ENCODE measurements at places on chromosomes 5 and 9.
A peak's percentile ranks its signal among the peaks of the same experiment; 100 is the strongest.

DNA sequence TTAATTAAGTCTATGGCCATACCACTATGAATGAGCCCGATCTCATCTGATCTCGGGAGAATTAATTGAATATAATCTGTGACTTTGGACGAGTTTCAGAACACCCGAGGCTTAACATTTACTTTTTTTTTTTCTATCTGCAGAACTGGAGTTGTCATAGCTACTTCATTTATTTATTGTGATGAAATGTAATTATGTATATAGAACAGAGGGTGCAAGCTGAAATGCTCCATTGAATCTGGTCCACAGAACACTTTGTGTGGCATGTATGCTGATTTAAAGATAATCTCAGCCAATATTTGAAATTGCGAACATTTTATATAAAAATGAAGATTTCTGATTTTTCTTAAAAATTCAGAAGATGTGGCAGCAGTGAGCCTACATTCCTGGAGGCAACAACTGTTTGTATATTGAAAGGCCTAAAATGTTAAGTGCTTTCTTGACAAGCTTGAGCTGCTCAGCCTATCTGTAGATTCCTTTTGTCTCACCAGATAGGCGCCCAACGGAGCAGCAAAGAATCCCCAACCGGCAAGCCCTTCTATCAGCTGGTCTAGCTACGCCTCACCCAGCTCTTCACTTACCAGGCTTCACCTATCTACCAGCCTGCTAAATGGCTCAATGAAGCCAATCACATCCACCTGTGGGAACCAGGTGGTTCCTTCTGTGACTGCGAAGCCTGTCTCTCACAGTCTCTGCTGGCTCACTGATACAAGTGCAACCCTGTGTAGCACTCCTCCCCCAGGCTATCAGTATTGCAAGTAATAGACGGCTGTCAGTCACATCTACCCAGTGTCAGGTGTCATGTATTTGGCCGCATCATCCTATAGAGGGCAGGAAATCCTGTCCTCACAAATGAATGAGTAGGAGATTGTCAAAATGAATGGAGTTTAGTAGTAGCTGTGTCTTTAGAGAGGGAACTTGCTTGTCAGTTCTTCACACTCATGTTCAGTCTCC is 170.6 kb upstream of the MRPS30 start:
- no peak for DNase-seq

DNA sequence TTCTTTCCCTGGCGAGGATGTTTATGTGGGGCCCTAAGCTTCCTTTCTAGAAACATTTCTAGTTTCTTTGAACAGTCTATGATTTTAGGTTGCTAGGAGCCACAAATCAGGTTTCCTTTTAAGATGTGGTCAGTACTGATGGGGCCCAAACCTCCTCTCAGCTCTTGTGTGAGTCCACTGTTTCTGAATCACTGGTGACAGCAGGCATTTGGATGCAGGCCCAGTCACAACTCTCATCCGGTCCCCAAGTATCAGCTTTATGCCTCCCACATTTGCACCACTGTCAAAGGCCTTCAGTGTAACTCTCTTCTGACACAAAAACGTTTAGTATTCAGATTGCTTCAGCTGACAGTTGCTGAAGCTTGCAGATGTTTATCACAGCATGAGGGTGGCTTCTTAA is 7.8 kb downstream of the DMRT2 start:
- DNase-seq: no peak

DNA sequence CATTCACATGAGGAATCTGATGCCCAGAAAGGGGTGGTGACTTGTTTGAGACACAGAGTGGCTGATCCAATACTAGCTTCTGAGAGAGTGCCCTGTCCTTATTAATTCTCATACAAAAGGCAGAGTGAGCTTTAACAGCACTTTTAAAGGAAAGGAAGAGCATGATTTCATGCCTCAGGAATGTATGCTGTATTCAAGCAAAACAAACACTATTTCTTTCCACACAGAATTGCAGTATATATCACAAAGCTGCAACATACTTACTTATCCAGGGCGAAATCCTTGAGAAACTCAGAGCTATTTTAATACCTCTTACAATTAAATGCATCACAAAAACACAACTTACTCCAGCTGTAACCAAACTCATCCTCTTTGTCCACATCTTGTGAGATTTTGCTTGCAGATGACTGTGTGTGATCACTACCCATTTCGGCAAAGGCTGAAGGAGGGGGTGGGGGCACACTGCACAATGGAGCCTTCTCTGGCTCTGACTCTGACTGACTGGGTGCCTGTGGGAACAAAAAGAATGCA is 139.8 kb downstream of the MPDZ start:
- DNase-seq: peak; percentile 86

- no peak for DNase-seq
These were observed 157.6 kb upstream of the KLF4 start for GRCh38 chr9:107647141-107647540.

- DNase-seq: no peak
These were observed 36.7 kb upstream of the ASS1 start for GRCh38 chr9:130407916-130408663.

DNA sequence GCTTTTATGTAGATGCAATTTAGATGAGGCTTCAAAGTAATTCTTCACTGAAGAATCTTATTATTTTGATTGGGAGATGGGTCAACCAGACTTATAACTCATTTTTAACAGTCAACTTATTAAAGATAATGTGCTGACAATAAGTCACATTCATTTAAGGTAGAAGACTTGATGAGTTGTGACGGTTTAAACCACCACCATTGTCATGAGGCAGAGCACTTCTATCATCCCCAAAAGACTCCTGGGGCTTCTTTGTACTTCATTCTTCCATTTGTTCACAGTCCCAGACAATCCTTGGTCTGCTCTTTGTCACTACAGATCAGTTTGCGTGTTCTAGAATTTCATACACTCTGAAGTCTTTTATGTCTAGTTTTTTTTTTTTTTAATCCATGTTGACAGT is 346.1 kb downstream of the RASEF start:
- DNase-seq: no peak

- DNase-seq: no peak
These were observed 228.0 kb downstream of the TLE4 start for GRCh38 chr9:79799691-79800335.

DNA sequence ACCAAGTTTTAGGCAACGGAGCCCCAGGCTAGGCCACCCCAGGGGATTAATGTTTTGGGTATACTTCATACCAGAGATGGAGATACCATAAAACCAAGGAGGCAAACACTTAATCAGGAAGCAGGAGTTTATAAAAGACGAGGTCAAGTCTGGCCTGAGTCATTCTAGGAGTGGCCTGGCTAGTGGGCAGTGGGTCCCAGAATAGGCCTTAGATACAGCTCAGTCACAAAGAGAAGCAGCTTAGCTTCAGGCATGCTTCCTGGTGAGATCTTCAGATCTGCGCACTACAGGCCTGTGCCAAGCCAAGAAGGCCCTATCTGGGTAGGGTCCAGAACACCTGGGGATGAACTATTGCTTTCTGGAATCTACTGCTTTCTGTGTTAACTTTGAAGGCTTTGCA is 20.6 kb upstream of the NR5A1 start:
- peak; percentile 60 for DNase-seq

GRCh38 chr9:22535780-22536179 is 89.2 kb downstream of the DMRTA1 start:
- DNase-seq: no peak

- no peak for DNase-seq
These were observed 94.6 kb downstream of the SEMA6A start for GRCh38 chr5:116479776-116480675.

GRCh38 chr5:137286025-137286610 is 213.0 kb downstream of the SPOCK1 start:
- DNase-seq: no peak

GRCh38 chr9:111000202-111000601 is 38.1 kb downstream of the LPAR1 start:
- no peak for DNase-seq

- DNase-seq: no peak
These were observed 39.7 kb downstream of the TLE1 start for GRCh38 chr9:81649475-81650240.

GRCh38 chr9:27353474-27354229 is 56.7 kb upstream of the EQTN start:
- DNase-seq: no peak

GRCh38 chr5:131589510-131590348 is 45.3 kb downstream of the RAPGEF6 start:
- peak; percentile 80 for DNase-seq

DNA sequence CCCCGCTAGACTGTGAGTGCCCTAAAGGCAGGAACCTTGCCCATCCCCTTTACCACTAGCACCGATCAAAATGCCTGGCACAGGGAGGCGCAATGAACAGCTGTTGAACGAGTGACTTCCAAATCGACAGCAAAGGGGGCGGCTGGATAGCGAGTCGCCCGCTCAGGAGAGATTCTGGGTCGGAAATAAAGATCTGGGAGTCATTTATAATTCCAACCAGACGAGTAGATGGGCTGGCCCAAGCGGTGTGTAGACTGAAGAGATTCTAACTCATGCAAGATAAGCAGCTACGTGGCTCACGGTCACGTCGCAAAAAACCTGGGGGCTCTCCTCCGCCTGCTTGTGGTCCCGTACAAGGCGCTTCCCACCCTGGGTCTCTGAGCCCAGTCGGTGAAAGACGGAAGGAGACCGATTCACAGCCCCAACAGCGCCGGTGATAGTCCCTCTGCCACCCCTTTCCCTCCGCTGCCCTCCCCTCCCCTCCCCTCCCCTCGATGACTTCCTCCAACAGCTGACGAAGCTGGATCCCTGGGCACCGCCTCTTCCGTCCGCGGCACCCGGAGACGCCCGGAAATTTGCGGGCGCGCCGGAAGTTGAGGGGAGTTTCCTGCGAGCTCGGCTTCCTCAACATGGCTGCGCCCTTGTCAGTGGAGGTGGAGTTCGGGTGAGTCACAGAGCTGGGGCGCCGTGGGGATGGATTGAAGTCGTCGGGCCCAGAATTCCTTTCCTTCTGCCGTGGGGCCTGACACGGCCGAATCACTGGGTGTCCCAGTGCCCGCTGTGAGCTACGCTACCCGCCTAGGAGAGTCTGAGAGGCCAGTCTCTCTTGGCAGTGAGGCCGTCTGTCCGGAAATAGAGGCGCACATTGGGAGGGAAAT is at the start of gene URM1:
URM1 (plus strand) TSS at position 623 of the 878 bp plus-strand sequence; CDS start at position 630, 7 bp downstream.
- peak; percentile 98 for DNase-seq

- no peak for DNase-seq
These were observed 1783.5 kb upstream of the WWC1 start for GRCh38 chr5:166507810-166508425.

GRCh38 chr9:38112456-38112855 is 43.4 kb upstream of the SHB start:
- DNase-seq: no peak

GRCh38 chr9:112173489-112174221 is 1.4 kb downstream of the SUSD1 start:
- DNase-seq: no peak

- DNase-seq: no peak
These were observed 113.8 kb downstream of the ZNF462 start for GRCh38 chr9:106976772-106977171.

DNA sequence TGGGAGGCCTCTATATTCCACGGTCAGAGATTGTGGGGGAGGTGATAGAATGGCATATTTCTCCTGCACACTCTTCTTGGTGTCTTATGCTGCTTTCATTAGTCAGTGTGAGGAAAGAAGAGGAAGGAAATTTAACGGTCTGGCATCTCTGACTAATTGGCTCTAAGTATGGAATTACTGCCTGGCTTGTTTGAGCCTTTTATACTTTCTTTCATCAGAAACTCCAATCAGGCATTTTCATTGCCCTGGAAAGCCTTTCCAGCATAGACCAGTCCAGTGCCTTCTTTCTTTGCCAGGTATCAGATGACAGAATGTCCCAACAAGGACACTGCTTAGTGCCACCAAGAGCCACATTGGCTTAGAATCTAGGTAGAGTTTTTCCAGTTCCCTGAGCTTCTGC is 30.2 kb downstream of the CYSTM1 start:
- peak; percentile 18 for DNase-seq

GRCh38 chr5:113053511-113053995 is 77.0 kb downstream of the DCP2 start:
- peak; percentile 81 for DNase-seq

GRCh38 chr9:12776513-12777055 is 1.8 kb downstream of the LURAP1L start:
- DNase-seq: peak; percentile 78

GRCh38 chr9:33157960-33158842 is 8.9 kb downstream of the B4GALT1 start:
- no peak for DNase-seq

DNA sequence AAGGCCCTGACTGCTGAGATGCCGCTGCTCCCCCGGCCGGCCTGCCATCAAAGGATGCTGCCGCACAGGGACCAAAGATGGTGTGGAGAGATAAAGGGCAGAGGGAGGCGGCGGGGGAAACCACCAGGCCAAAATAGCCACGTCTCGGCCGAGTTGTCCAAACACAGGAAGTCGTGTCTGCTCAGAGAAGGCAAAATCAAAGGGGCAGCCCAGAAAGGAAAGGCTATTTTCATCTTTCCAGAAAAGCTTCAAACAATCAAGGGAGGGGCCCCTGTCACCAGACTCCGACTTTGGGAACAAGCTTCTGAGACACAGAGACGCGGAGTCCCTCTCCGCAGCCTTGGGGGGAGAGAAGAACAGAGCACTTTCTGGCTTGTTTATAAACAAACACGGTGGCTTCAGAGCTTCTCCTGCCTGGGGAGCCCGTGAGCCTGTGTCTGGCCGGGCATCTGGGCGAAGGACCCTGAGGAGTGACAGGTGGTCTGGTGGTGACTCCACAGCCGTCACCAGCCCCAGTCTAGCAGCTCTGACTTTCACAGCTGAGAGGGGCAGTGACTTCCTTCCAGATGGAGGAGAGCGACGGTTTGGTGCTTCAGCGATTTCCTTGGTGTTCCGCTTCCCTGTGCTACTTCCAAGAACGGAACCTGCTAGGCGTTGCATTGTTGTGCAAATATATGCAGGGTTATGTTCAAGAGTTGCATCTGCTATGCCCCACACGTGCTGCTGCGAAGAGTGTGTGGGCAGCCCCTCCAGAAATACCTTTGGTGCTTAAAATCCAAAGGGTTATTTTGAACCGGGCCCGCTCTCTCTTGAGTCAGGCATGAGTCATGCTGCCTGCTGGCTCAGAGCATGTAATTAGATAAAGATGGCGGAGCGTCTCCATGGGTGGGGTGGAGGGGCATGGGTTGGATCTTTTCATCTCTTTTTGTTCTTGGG is 24.0 kb downstream of the ADAMTSL2 start:
- DNase-seq: peak; percentile 78

- peak; percentile 52 for DNase-seq
These were observed 69.0 kb downstream of the MVB12B start for GRCh38 chr9:126395439-126396212.

DNA sequence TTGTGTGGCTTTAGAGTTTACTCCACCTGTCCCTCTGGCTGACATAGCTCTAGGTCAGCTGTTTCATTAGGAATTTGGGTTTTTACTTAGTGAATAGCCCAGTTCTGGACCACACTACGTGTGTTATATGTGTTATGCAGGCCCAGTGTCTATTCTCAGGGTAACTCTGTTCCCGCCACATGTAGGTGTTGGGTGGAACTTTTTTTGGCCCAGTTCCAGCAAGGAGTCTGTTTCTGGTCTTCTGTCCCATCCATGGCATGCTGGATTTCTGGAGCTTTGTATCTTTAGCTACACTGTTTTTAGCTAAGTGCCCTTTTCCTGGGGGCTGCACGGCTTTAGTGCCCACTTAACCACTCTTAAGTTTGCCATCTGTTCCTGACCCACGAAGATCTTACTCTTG is 15.5 kb downstream of the RMI1 start:
- no peak for DNase-seq

Data from mesenchymal stem cell (in vitro differentiated cells and primary cell).